ENCODE measurements at places on chromosomes 4 and X.

DNA sequence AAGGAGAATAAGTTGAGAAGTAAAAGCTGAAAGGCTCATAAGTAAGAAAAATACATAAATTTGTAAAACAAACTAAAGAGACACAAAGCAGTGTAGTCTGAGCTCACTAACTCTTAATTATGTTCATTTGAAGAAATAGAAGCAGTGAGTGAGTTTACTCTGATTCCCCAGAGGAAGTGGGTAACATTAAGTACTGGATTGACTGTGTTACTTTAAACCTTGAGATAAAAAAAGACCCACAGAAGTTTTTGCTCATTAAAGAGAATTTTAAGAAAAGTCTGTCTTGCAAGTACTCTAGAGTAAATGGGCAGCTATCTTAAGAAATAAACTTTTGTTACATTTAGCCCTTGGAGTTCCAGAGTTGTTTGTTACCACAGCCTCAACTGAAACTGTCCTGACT, 2466.9 kb downstream of the PCDH7 start:
- DNase-seq: no peak

GRCh38 chrX:149476513-149476912, 28.6 kb downstream of the IDS start:
- DNase-seq: no peak

- DNase-seq: no peak
Observed at GRCh38 chr4:11456401-11456800, 27.7 kb upstream of the HS3ST1 start.

DNA sequence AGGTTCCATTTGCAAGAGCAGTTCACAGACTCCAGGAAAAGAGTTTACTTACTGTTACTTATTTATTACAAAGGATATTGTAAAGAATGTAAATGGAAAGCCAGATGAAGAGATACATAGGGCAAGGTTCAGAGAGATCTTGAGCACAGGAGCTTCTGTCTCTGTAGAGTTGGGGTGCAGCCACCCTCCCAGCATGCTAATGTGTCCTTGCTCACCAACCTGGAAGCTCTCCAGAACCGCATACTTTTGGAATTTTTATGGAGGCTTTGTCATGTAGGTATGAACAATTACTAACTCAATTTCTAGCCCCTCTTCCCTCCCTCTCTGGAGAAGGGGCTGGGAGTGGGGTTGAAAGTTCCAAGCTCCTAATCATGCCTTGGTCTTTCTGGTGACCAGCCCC, 857.2 kb downstream of the RPA4 start:
- no peak for DNase-seq

DNA sequence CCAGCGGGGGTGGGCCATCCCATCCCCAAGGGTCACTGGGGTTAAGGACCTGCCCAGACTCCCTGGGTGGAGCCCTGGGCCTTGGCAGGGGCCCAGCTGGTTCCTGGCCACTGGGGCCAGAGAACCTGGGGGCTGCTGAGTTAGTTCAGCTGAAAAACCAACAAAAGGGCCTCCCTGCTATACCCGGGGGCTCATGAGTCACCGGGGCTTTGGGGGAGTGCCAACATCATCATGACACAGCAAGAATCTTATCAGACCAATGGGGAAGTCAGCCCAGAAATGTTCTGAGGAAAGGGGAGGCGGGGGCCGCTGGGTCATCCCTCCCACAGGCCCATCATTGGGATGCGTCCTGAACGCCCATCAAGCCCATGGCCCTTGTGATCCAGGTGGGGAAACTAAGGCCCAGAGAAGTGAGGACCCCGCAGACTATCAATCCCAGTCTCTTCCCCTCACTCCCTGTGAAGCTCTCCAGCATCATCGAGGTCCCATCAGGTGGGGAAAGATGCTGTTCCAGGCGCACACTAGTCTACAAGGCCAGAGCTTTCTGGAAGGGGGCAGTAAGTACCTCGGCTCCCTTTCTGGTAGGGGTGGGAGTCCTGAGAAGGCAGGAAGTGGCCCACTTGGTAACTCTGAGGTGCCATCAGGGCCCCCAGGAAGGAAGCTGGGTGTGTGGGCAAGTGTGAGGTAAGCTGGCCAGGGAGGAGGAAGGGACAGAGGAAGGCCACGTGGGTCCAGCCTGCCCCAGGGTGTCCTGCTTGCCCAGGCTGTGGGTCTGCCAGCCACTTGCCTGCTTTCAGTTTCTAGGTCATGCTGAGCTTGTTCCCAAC, 4.5 kb downstream of the G6PD start:
- DNase-seq: peak; percentile 35

GRCh38 chrX:135308345-135308855, 880 bp upstream of the ETDC start:
- no peak for DNase-seq

DNA sequence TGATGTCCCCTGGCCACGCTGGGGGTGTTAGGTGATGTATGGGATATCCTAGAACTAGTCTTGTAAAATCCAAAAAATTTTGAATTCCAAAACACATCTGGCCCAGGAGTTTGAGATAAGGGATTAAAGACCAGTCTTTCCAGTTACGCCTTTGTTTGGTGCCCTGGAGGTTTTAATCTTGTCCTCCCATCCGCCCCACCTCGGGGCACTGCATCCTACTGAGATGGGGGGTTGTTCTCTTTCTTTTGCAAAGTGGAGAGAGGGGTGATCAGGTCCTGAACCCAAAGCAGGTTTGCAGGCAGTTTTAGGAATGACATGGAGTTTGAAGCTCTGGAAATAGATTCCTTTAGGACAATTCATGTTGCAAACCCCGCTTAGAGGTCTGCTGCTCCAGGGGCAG, 1.8 kb downstream of the SUV39H1 start:
- no peak for DNase-seq

DNA sequence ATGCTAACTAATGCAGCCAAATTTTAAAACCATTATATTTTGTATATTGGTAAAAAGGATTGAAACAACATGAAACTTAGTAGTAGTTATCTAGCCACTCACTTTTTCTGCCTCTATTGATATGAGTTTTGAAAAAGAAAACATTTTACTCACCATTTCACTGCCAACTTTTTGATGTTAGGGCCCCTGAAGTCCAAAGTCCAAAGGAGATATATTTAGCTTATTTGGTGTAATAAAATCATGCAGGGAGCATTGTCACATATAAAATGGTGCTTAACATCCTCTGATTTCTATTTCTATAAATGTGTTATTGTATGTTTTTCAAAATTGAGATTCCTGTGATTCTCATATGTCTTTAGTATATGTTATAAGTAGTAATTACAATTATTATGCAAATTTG, 24.5 kb upstream of the CXCL3 start:
- DNase-seq: no peak

- DNase-seq: no peak
Observed at GRCh38 chrX:131199091-131199490, 90.0 kb downstream of the IGSF1 start.

- DNase-seq: no peak
Observed at GRCh38 chrX:138157850-138158249, 553.7 kb downstream of the FGF13 start.

DNA sequence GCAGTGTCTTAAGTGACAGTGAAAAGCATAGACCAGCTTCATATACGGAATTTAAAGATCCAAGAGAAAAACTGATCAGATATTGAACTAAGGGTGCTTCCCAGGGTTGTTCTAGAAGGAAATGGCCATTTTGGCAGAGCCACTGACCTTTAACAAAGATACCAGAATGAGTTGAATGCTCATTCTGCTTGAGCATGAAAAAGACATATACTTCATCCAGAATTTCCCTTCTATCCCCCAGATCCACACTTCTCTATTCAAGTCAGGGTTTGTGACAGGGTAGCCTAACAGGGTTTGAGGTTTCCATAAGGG, 45.6 kb upstream of the FAM9C start:
- DNase-seq: no peak

DNA sequence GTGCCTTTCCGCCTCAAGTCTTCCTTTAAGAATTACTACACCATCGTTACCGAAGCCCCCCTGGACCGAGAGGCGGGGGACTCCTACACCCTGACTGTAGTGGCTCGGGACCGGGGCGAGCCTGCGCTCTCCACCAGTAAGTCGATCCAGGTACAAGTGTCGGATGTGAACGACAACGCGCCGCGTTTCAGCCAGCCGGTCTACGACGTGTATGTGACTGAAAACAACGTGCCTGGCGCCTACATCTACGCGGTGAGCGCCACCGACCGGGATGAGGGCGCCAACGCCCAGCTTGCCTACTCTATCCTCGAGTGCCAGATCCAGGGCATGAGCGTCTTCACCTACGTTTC, 2.2 kb downstream of the PCDH10 start:
- no peak for DNase-seq

DNA sequence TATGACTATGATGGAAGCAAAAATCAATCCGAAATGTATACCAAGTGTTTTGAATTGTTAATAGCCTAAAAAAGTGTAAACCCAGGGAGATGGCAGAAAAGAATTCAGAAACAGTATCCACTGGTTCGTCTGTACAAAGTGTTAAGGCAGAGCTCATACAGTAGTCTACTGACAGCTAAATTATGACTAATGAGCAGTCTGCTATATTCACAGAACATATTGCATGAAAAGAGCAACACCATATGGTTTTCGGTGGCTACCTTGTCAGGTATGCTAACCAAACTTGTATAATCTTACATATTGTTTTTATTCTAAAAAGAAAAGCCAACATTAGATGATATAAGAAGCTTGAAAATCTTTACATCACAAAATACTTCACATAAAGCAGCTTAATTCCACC, 18.5 kb downstream of the EPHA5 start:
- no peak for DNase-seq

GRCh38 chrX:27085346-27085745, 377.8 kb downstream of the PPP4R3C start:
- DNase-seq: no peak

DNA sequence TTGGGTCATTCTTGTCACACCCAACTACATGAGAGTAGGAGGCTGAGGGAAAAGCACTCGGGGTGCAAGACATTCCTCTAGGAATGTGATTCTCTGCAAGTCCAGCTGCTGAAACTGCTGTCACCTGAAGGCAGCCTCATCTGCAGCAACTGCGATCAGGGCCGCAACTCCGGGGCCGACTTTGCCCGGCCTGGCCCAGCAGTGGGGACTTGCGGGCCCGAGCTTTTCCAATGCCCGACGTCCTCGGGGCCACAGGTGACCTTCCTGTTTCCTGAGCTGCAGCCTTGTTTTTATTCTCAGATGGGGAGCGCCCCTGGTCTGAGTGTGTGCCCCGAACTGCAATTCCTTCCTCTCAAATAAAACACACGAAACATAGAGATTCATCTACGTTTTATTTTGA, 104.7 kb upstream of the NKX1-1 start:
- DNase-seq: no peak

- DNase-seq: no peak
Observed at GRCh38 chrX:124274438-124275181, 57.9 kb upstream of the TEX13D start.

DNA sequence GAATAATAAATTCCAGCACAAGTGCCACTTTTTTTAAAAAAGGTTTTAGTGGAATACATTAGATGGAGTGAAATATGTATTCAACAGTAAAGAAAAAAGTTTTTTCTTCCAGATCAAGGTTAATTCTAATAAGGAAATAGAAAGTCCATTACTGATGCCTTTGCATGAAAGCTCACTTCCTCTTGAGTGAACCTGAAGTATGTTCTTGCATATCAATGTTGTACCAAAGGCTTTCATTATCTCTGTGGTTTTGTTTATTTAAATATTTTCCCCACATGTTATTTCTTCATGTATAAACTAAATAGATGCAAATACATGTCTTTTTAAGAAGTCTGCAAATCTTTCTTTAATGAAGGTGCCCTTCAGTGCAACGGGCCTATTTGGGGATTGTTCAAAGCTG, 307.9 kb downstream of the C4orf33 start:
- DNase-seq: no peak

GRCh38 chr4:33625748-33626147, 2618.6 kb downstream of the ARAP2 start:
- no peak for DNase-seq

GRCh38 chrX:41863343-41864203, 59.8 kb downstream of the CASK start:
- DNase-seq: no peak

GRCh38 chrX:129145840-129146272, 377.4 kb downstream of the SMARCA1 start:
- DNase-seq: no peak

GRCh38 chr4:26583865-26584652, at the start of gene TBC1D19:
Gene TBC1D19 (plus strand): TSS chr4:26584084. CDS start chr4:26584194, 110 bp downstream.
- DNase-seq: peak; percentile 83

DNA sequence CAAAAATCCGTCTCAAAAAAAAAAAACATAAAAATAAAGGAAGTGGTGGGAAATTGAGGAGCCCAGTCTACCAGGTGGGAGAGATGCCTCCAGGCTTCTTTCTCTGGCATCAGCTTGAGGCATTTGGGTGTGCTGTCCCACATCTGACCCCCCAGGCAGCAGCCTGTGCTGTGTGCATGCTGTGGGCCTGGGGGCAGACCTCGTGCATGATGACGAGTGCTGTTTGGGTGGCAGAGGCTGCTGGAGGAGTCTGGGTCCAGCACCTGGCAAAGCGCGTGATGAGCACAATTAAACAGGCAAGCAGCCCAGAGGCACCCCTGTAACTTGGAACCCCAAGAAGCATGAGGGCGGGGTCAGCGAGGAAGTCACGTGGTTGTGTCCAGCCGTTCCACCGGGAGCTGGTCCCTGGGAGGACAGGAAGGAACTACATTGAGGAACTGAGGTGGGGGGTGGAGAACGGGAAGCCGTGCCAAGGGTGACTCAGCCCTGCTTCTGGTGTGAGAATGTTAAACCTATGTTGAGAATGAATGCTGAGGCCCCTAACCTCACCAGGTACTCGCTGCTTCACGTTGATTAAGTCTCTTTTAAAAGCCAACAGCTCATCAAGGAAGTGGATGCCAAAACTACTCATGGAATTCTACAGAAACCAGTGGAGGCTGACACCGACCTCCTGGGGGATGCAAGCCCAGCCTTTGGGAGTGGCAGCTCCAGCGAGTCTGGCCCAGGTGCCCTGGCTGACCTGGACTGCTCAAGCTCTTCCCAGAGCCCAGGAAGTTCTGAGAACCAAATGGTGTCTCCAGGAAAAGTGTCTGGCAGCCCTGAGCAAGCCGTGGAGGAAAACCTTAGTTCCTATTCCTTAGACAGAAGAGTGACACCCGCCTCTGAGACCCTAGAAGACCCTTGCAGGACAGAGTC, 6.1 kb downstream of the TACC3 start:
- no peak for DNase-seq

GRCh38 chr4:87074121-87074488, 139.3 kb downstream of the AFF1 start:
- no peak for DNase-seq

DNA sequence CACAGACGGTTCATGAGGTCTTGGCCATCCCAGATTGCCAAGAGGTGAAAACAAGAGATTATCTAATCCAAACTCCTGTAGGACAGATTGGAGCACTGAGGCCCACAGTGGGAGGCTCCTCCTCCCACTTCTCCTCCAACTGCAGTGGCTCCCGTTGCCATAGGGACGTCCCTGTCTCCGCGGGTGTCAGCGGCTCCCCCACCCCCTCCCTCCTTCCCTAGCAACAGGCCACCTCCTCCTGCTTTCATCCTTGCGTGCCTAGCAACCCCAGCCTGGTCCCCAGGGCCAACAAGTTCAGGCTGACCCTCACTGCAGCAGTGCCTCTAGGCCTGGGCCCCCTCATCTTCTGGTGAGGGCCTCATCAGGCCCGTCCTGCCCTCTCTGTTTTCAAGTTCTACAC, 6.8 kb upstream of the IQSEC2 start:
- no peak for DNase-seq

Data from stimulated activated CD8-positive, alpha-beta memory T cell treated with anti-CD3 and anti-CD28 coated beads, Interleukin-7, amount 100 ng/mL, for 48 hours (primary cell).